ENCODE measurements at places on chromosomes 6 and 20. TPM values are rescaled to one million over a fixed set of nuclear protein-coding genes. Genes with fewer than 3 reads are reported as not detected.

DNA sequence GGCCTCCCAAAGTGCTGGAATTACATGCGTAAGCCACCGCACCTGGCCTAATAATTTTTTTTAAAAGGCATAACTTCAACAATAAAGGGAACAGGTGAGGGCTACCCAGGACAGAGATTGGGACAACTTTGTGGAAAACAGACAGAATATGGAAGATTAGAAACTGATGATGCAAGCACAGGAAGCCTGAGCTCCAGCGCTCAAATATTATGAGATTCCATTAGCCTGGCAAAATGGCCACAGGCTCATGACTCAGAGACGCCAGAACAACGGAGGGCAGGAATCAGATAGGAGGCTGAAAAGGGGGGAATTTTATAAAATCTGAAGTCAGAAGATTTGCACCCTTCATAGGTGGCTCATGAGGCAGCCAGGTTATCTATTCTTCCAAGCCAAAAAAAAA, 103.1 kb upstream of the MRPS10 start:
- DNase-seq: no peak
- no peak overlapping the region for H3K27ac ChIP-seq
- H3K27me3 ChIP-seq: no peaks in the 10 kb centered on the region
- H3K4me1 ChIP-seq: no peaks in the 10 kb centered on the region
- H3K36me3 ChIP-seq: no peaks in the 10 kb centered on the region

The ZNF165 gene
- total RNA-seq: 4.8 TPM

DNA sequence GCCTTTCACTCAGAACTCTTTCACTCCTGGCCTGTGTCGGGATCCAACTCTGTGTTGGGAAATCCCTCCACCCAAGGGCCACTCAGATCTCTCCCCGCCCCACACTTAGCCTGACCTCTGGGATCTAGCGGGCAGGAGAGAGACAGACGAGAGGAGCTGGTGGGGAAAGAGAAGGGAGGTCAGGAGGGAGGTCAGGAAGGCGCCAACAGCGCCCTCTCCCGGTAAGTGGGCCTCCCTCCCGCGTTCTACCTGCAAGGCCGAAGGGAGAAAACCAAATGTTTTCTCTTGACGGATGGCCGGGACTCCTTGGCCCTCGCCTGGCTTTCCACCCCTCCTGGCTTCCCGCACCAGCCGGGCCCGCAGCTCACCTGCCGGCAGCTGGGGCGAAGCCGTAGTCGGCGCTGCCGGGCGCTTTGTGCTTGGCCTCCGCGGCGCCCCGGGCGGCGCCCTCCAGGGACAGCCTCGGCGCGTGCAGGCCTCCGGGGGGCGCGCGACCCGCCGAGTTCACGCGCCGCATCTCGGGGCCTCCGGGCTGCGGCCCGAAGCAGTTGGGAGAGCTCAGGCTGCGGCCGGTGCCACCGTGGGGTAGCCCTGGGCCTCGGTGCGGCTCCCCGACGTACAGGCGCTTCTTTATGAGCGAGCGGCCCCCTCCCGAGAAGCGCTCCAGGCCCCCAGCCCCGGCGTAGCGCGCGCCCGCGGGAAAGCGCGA, 38.2 kb downstream of the C6orf132 start:
- H3K4me1 ChIP-seq: peaks cover 56% of the 10 kb centered on the region
- no peaks in the 10 kb centered on the region for H3K36me3 ChIP-seq
- H3K27ac ChIP-seq: peak overlapping the region; percentile 86
- no peaks in the 10 kb centered on the region for H3K27me3 ChIP-seq
- DNase-seq: peak; percentile 82

- no peak overlapping the region for H3K4me3 ChIP-seq
- H3K4me1 ChIP-seq: no peaks in the 10 kb centered on the region
- H3K27me3 ChIP-seq: no peaks in the 10 kb centered on the region
- H3K36me3 ChIP-seq: peaks cover 65% of the 10 kb centered on the region
- H3K27ac ChIP-seq: no peak overlapping the region
Measured at GRCh38 chr20:24970754-24971153, 21.7 kb downstream of the CST7 start.

DNA sequence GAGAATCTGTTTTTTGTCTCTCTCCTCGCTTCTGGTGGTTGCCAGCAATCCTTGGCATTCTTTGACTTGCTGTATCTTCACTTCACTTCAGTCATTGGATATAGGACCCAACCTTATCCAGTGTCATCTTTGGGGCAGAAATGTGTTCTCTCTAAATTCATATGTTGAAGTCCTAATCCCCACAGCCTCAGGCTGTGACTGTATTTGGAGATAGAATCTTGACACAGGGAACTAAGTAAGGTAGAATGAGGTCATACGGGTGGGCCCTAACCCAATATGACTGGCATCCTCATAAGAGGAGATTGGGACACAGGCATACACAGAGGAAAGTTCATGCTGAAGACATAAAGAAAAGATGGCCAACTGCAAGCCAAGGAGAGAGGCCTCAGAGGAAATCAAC, 51.9 kb upstream of the TPD52L1 start:
- H3K4me1 ChIP-seq: no peaks in the 10 kb centered on the region
- no peak overlapping the region for H3K27ac ChIP-seq
- H3K27me3 ChIP-seq: no peaks in the 10 kb centered on the region
- no peaks in the 10 kb centered on the region for H3K36me3 ChIP-seq

DNA sequence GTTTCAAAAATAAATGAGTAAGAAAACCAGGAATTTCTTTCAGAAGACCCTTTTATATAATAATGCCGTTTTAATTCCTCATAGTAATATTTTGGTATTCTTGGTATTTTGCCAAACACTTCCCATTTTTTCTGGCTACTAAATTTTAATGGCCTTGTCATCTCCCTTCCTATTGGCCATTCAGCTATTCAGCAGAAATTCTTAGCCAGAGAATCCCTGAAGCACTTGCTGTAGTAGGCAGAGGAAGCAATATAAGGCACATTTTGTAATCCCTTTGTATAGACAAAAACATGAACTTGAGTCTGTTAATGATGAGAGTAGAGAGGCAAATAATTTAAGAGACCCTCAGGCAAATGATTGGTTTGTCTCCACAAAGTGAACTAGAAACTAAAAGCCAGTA, 118.4 kb upstream of the LAMP5 start:
- H3K4me3 ChIP-seq: no peak overlapping the region
- no peak overlapping the region for H3K27ac ChIP-seq
- no peak for DNase-seq

DNA sequence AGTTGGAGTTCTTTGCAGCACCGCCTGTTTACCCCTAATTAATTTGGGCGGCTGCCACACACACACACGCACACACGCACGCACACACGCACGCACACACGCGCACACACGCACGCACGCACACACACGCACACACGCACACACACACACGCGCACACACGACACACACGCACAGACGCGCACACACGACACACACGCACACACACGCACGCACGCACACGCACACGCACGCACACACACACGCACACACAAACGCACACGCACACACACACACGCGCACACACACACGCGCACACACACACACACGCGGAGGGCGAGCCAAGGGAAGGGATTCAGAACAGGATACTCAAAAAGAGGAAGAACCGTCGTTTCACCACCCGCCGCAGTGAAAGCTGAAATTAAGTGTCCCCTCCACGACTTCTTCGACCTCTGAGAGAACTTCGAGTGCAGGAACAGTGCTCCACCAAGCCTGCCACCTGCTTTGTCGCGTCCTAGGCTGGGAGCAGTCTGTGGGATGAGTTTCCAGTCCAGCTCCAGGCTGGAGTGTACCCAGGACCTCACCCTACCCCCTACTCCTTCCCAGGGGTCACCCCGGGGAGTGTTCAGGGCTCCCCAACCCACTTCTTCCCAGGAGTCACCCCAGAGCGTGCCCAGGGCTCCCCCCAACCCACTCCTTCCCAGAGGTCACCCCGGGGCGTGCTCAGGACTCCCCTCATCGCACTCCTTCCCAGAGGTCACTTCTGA, 1.1 kb downstream of the RNASET2 start:
- H3K27me3 ChIP-seq: no peaks in the 10 kb centered on the region
- peak overlapping the region; percentile 87 for H3K4me3 ChIP-seq
- peaks cover 33% of the 10 kb centered on the region for H3K4me1 ChIP-seq
- peak overlapping the region; percentile 97 for H3K27ac ChIP-seq
- DNase-seq: peak; percentile 34

GRCh38 chr6:165735065-165735464, 72.0 kb upstream of the PDE10A start:
- H3K36me3 ChIP-seq: no peaks in the 10 kb centered on the region
- no peak overlapping the region for H3K4me3 ChIP-seq
- H3K4me1 ChIP-seq: no peaks in the 10 kb centered on the region
- DNase-seq: no peak
- H3K27me3 ChIP-seq: no peaks in the 10 kb centered on the region

The LAMA2 gene
- total RNA-seq: 63.8 TPM

GRCh38 chr6:98487612-98488011, 346.8 kb upstream of the POU3F2 start:
- H3K4me1 ChIP-seq: no peaks in the 10 kb centered on the region
- no peak overlapping the region for H3K27ac ChIP-seq
- no peaks in the 10 kb centered on the region for H3K36me3 ChIP-seq
- H3K4me3 ChIP-seq: no peak overlapping the region
- DNase-seq: peak; percentile 3
- no peaks in the 10 kb centered on the region for H3K27me3 ChIP-seq

- H3K4me1 ChIP-seq: no peaks in the 10 kb centered on the region
- no peak overlapping the region for H3K27ac ChIP-seq
- H3K4me3 ChIP-seq: no peak overlapping the region
- H3K27me3 ChIP-seq: no peaks in the 10 kb centered on the region
- DNase-seq: no peak
Measured at GRCh38 chr20:56171087-56172012, 77.2 kb upstream of the MC3R start.

DNA sequence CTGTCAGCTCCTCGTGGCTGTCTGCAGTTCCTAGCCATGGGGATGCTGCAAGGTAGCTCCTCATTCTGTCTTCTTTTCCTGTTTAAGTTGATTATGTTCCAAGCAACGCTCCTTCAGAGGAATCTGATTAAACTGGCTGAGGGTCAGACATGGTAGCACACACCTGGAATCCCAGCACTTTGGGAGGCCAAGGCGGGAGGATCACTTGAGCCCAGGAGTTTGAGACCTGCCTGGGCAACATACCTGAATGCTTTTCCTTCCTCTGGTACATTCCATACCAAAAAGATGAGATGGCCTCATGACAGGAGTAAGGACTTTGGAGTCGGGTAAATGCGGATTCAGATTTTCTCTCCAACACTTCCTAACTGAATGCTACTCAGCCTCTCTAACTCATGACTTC, 246.8 kb upstream of the JARID2 start:
- H3K27ac ChIP-seq: no peak overlapping the region
- H3K4me1 ChIP-seq: no peaks in the 10 kb centered on the region
- no peaks in the 10 kb centered on the region for H3K27me3 ChIP-seq
- DNase-seq: no peak
- no peaks in the 10 kb centered on the region for H3K36me3 ChIP-seq

- no peak for DNase-seq
- H3K36me3 ChIP-seq: no peaks in the 10 kb centered on the region
- H3K27me3 ChIP-seq: no peaks in the 10 kb centered on the region
Measured at GRCh38 chr20:51802170-51802751, at the start of gene SALL4. Gene SALL4 (minus strand): TSS chr20:51802521. CDS start chr20:51802408, 113 bp downstream.

DNA sequence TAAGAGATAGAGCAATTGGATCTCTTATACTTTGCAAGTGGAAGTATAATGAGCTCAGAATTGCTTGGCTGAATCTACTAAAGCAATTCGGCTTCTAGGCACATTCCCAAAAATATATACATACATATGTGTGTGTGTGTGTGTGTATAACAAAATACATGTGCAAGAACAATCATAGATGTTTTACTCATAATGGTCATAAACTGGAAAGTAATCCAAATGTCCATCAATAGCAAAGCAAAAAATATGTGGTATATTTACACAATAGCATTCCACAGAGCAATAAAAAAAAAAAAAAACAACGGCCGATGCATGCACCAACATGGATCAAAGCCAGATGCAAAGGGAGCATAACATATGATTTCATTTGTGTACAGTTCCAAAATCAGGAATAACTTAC, 707.9 kb downstream of the RFPL4B start:
- H3K4me1 ChIP-seq: no peaks in the 10 kb centered on the region
- no peaks in the 10 kb centered on the region for H3K36me3 ChIP-seq
- no peak for DNase-seq
- H3K27ac ChIP-seq: no peak overlapping the region
- H3K4me3 ChIP-seq: no peak overlapping the region

The PRDM13 gene
- total RNA-seq: not detected

GRCh38 chr6:55997223-55997874, 122.0 kb upstream of the BMP5 start:
- H3K4me3 ChIP-seq: no peak overlapping the region
- DNase-seq: no peak
- no peaks in the 10 kb centered on the region for H3K27me3 ChIP-seq
- H3K27ac ChIP-seq: no peak overlapping the region
- no peaks in the 10 kb centered on the region for H3K4me1 ChIP-seq
- H3K36me3 ChIP-seq: no peaks in the 10 kb centered on the region

DNA sequence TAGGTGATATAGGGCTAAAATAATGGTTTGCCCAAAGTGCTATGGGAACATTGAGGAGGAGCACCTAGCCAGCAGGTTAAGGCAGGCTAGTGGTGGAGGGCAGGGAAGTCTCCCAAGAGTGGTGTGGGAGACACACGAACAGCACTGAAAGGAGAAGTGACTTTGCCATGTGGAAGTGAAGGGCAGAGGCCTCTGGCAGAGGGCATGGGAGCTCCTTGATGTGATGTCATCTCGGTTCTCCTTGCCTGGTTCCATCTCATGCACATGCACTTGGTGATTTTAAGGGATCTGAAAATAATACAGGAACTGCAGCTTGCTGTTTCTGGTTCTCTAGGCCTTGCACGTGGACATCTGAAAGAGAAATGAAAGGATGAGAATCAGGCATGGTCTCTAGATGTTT, 4.7 kb upstream of the MAP3K4 start:
- no peak overlapping the region for H3K27ac ChIP-seq
- no peaks in the 10 kb centered on the region for H3K36me3 ChIP-seq
- H3K4me3 ChIP-seq: no peak overlapping the region
- H3K27me3 ChIP-seq: no peaks in the 10 kb centered on the region
- DNase-seq: no peak
- no peaks in the 10 kb centered on the region for H3K4me1 ChIP-seq

DNA sequence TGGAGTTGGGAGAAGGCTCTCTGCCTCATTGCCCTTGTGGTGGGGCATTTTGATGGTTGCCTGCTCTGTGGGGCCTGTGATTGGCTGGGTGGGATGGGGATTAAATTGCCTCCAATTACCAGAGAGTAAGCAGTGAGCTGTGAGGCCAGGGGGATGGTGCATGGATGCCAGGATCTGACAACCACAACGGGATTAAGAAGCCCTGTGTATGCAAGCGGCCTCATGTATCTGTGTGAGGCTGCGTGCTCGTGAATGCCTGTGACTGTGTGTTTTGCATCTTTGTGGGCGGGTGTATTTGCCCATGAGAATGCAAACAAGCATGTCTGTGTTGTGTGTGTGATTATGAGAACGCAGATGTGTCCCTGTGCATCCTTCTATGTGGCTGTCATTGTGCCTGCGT, 46.1 kb downstream of the CD40 start:
- no peaks in the 10 kb centered on the region for H3K4me1 ChIP-seq
- H3K27ac ChIP-seq: no peak overlapping the region
- no peaks in the 10 kb centered on the region for H3K27me3 ChIP-seq
- no peaks in the 10 kb centered on the region for H3K36me3 ChIP-seq
- no peak overlapping the region for H3K4me3 ChIP-seq
- no peak for DNase-seq
